ENCODE measurements at places on chromosomes 5 and 9.

- DNase-seq: no peak
Measured at GRCh38 chr5:31707329-31707728, 68.4 kb downstream of the PDZD2 start.

DNA sequence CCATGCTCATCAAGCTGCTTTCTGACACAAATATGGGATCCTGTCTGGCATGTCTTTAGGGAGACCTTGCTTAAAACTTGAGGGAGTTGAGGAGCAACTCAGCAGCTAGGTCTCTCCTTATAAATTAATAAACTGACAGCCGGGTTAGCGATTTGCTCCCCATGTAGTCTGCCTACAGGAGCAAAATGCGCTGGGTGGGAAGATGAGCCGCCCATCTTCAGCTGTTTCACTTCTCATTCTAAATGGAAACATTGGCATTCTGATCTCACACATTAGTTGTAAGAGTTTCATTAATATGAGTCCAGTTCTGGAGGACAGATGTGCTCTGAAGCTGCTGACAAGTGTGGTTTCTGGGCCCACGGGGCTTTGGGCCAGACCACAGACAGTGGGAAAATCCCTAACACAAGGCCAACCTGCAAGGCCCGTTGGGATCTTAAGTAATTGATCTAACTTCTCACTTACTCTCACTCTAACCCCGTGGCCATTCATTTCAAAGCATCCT is 197.0 kb downstream of the MCTP1 start:
- DNase-seq: no peak

GRCh38 chr5:94276048-94276447 is 342.4 kb downstream of the KIAA0825 start:
- no peak for DNase-seq

GRCh38 chr5:82624062-82624461 is 345.9 kb upstream of the RPS23 start:
- no peak for DNase-seq

- DNase-seq: no peak
Measured at GRCh38 chr5:10797261-10797660, 36.2 kb upstream of the DAP start.

Measured in cerebellar cortex (tissue), 1 donor.